Fibroblast of upper back skin (primary cell): ENCODE measurements at places on chromosomes 4 and X.

DNA sequence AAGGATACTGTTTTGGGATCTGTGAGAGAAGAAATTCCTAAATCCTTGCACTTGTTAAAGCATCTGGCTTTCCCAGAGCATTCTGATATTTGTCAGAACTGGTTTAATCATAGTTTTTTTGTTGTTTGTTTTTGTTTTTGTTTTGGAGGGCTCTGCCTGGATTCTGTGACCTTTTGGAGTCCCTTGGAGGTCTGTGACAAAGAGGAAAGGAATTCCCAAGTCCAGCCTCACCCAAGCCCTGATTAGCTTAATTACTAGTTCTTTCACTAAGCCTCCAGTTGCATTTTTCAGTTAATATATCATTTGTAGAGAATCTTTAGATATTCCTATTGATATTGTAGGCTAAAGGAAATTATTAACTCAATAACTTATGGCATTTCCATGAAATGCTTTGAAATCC is 711 bp downstream of the ACE2 start:
- no peak for DNase-seq

GRCh38 chr4:184417802-184418511 is 56.4 kb downstream of the IRF2 start:
- peak; percentile 87 for DNase-seq

DNA sequence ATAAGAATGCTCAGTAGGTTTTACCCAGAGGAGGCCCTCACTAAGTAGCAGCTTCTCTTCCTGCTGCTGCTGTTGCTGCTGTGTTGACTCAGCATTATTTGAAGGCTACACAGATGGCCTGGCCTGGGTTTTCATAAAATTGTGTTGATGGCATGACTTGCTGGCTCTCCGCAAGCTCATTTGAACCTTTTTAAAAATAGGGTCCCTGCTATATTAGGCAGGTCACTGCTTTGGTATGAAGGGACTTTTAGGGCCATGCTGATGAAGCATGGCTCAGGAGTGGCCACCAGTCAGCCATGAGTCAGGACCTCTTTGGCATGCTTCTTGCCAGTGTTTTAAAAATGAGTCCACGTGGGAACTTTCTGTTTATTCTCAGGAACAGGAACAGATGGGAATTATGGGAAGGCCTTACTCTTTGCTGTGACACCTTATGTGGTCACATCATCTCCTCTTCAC is 128.7 kb downstream of the MID1IP1 start:
- DNase-seq = peak; percentile 47

DNA sequence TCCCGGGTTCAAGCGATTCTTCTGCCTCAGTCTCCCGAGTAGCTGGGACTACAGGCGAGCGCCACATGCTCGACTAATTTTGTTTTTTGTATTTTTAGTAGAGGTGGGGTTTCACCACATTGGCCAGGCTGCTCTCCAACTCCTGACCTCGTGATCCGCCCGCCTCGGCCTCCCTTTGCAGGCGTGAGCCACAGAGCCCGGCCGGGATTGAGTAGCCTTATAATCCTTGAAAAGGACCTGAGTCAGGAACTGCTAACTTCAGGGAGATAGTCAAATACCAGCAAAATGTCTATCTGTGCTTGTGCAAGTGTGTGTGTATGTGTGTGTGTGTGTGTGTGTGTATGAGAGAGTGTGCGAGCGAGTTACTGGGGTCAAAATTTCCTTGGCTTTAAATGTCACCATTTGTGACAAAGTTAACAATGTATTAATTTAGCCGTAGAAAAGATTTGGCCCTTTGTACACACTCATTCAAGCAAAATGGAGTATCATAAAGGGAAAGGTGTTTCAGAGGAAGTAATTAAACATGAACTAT is 1.8 kb upstream of the KDM6A start:
- DNase-seq = no peak

DNA sequence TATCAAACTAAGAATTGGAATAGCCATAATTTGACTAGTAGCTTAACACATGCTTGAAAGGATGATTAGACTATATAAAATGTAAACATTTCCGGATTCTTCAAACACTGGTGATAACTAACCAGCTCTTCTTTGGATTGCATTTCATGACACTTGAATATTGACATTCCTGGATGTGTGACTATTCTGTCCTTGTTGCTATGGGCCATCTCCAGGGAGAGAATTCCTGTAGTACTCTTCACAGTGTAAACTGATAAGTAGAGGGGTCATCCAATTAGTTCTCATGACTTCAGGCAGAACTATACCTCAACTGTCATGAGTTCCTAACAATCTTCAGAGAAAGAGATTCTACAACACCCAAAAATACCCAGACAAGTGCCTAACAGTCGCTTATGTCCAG is 1026.7 kb upstream of the TENM3 start:
- no peak for DNase-seq

- no peak for DNase-seq
These were observed 335.0 kb upstream of the SFRP2 start for GRCh38 chr4:154123897-154124296.

DNA sequence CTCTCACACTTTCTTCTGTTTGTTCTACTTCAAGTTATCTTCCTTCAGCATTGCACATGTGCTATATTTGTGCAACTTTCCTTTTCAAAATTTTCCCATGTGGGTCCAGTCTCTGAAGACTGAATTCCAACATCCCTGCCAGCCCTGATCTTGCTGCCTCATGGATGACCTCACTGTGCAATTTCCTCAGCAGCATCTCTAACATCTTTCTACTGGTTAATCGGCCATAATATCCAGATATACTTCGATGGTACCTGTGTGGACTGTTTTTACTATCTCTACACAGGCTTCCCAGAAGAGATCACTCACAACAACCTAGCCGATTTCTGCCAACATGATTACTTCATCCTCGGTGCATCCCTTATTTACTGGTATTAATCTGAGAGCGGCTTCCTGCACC is 41.5 kb downstream of the GPM6A start:
- no peak for DNase-seq

DNA sequence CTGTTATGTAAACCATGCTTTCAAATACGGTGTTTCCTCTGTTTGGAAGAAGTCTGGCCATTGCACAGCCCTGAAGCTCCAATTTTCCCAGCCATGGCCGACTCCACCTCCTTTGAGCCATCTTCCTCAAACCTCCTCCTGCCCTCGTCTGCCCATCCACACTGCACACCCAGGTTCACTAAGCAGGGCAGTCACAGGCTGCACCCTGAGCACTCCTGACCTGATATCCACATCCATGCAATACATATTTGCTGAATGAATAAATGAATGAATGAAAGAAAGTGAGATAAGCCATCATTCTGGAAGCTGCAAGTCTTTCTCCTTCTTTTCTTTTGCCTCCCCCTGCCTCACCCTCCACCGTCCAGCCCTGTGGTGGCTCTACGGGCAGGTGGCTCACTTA is 22.2 kb downstream of the XG start:
- no peak for DNase-seq

DNA sequence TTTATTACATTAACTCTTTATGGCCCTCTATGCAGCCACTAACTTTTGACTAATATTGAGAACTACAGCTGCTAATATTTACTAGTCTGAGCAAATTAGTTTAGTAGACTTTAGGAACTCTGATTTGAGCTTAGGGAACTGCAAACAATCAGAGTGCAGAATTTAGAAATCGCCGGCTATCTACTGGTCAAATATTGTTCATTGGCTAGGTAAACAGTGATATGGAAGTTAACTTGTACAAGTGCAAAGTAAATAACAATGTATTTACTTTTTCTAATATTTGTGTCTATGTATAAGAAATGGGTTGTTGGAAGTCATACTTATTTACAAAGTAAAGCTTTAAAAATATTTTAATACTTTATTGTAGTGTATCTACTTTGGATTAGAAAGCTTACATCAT is 279.6 kb downstream of the CFAP299 start:
- DNase-seq = no peak

GRCh38 chr4:38461342-38461741 is 202.7 kb upstream of the KLF3 start:
- no peak for DNase-seq

DNA sequence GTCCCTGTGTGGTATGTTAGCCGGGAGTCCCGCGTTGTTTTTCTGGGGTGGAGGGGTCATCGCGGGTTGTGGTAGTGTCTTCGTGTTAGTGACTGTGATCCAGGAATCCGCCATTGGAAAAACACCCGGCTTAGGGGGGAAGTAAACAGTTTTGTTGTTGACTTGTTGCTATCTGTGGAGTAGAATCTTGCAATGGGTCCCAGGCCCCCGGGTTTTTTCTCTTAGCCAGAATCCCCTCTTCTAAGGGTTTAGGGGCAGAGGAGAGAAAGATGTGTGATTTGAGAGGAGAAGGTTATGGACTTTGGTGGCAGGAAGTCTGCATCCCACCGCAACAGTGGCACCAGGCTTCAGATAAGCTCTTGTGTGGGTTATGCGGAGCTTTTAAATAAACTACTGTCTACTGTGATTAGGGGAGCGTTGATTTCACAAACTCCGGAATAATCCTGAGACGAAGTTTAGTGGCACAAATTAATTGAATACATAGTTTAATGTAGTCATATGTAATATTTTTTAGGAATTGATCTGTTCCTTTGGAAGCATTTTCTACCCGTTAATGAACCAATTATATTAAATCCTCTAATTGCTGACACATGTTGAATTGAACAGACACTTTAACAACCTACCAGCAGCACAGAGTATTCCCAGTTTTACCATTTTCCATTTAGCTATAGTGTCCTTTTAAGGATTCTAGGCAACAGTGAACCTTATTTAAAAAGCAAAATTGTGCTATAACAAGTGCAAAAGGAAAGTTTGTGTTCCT is 1.4 kb downstream of the DDX3X start:
- no peak for DNase-seq

DNA sequence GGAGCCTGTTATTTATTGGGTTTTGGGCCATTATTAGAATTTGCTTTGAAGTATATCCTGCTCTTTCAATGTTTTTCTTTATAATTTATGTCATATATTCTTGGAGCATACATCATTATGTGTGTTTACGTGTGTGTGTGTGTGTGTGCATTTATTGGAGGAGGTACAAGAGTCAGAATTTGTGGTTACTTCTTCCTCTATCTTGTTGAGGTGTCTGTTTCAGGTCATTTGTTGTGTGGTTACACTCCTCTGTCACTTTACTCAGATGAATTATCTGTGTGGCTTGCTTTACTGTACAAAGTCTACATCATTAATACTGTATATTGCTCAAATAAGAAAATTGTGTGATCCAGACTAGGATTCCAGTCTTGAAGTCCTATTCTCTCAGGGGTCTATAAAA is 1957.4 kb upstream of the TENM3 start:
- no peak for DNase-seq

DNA sequence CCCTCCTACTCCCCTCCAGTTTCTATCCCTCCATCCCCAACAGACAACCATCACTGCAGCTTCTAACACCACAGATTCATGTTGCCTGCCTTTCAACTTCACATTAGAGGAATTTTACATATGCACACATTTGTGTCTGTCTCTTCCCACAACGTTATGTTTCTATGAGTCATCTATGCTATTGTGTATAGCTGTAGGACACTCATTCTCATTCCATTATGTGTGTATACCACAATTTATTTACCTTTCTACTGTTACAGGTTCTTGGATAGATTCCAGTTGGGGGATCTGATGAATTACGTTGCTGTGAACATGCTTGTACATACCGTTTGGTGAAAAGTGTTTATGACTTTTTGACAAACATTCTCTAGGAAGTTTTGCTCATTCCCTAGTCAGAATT is 58.8 kb upstream of the TRPC3 start:
- peak; percentile 90 for DNase-seq

- no peak for DNase-seq
These were observed 121.9 kb downstream of the THOC2 start for GRCh38 chrX:123610915-123611314.

- DNase-seq = no peak
These were observed 111.5 kb upstream of the ATP6AP2 start for GRCh38 chrX:40469316-40469715.

DNA sequence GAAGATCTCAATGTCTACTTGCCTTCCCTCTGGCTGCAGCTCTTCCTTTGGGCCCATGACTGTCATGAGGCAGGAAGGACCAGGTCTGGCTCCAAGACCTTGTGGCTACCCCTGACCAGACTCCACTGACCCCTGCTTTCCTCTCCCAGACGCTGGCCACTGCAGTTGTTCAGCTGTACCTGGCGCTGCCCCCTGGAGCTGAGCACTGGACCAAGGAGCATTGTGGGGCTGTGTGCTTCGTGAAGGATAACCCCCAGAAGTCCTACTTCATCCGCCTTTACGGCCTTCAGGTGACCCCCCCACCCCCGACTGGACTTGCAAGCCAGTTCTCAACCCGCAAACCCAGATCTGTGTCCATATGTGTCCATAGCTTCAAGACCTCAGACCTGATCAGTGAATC is 535 bp downstream of the WAS start:
- no peak for DNase-seq

DNA sequence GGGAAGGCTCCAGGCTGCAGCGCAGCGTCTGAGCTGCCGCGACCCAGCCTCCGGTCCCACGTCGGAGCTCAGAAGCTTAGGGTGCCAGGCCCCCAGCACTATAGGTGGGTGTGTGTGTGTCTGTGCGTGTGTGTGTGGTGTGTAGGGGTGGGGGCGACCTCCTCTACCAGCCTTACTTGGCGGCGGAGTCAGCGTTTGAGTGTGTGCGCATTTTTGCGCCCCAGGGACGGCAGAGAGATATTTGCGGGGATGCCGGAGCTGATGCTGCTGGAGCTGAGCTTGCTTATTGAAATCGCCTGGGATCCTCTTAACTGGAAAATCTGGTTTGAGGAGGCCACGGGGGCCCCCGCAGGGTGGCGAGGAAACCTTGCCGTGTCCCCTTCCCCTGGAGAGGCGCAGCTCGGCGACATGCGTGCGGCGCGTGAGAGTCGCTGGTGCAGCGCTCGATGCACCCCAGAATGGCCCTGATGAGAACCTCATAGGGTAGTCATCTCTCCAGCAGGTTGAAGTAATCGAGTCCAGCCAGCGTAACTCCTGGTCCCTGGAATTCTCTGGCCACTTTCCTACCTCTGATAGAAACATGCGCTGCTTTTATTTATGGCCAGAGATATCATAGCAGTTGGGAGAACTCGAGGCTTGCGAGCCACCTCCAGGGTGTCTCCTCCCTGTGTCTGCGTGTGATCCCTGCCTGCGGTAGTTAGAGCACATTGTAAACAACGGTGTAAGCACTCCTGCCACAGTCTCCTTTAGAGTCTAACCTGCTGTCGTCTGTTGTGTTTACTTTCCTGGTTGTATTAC is 2.7 kb downstream of the ADGRL3 start:
- DNase-seq = no peak

DNA sequence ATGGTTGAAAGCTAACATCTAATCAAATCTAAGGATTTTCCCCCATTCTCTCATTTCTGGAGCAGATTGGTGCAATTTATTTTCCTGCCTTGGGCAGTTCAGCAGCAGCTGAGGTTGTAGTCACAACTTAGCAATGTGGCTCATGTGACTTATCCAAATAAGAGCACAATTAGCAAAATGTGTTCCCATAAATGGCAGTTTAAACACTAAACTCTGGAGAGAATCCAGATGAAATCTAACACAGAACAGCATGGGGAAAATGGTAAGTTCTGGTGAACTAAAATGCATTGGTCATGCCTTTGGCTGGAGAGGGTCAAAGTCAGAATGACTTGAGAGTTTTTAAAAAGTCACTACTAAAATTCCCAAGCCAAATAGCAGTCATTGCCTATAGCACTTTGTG is 422.6 kb upstream of the DIPK2B start:
- peak; percentile 94 for DNase-seq

- DNase-seq = no peak
These were observed 35.6 kb downstream of the RAPGEF2 start for GRCh38 chr4:159138436-159138835.
